Stomach (tissue), 19 donors: ENCODE measurements at places on chromosomes 12 and 14. TPM values are rescaled to one million over a fixed set of nuclear protein-coding genes. Genes with fewer than 3 reads are reported as not detected.

Gene FAM181A
- total RNA-seq = not detected

Gene CFAP54
- 3.5 TPM for total RNA-seq

Gene NUDT4
- 39.3 TPM for total RNA-seq

Gene RASAL1
- 9.3 TPM for total RNA-seq
